ENCODE measurements at places on chromosomes 13 and 19.

DNA sequence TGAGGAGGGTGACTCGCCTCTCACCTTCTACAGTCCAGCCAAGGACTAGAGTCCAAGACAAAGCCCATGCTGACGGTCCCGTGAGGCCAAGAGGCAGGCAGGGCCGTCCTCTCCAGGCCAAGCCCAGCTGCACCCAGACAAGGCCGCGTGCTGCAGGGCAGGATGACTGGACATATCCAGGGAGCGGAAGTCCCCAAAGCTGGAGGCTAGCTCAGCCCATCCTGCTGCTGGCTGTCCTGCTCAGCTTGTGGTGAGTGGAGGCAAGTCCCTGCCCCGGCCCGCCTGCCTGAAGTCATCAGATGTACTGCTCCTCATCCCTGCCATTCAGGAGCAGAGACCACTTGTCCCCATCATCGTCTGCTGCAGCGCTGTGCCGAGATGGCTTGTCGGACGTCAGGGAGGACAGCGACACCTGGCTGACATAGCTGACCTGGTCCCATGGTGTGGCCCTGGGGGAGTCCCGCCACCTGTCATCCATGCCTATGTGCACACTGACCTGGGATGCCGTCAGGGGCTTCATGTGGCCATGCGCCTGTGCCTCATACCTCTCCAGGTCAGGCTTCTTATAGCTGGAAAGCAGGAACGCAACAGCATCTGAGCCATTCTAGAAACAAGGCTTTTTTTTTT is 72.8 kb downstream of the CCDC70 start:
- DNase-seq: no peak

- DNase-seq: no peak
These were observed 8.2 kb downstream of the LAIR1 start for GRCh38 chr19:54356444-54357056.

DNA sequence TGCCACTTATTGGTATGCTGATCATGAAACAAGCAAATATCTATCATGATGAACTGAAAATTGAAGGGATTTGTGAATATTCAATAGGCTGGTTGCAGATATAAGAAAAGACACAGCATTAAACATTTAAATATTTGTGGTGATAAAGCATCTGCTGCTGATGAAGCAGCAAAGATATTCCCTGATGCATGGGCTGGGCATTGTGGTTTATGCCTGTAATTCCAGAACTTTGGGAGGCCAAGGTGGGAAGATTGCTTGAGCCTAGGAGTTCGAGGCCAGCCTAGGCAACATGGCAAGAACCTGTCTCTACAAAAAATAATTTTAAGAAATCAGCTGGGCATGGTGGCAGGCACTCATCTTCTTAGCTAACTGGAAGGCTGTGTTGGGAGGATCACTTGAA is 54.5 kb downstream of the GPR180 start:
- DNase-seq: no peak

- no peak for DNase-seq
These were observed 66.9 kb upstream of the DIAPH3 start for GRCh38 chr13:60230593-60230992.

- no peak for DNase-seq
These were observed 47.2 kb upstream of the EPHX3 start for GRCh38 chr19:15279326-15279904.

- no peak for DNase-seq
These were observed 23.1 kb upstream of the CDC16 start for GRCh38 chr13:114211446-114212157.

DNA sequence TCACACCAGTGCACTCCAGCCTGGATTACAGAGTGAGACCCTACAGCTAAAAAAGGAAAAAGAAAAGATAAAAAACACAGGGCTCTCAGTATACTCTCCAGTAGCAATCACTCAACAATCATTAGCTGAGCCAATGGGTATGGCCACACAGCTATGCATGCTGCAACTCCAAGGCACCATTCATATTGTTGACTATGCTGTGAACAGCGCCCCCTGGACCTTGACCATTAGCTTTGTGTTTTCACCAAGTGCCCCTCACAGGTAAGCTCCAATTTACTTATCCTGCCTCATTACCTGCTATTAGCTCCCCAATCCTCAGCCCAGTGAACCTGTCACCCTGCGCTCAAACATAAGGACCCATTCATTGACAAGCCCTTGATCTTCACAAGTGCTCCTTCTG is 35.8 kb downstream of the ZIC5 start:
- DNase-seq: no peak

DNA sequence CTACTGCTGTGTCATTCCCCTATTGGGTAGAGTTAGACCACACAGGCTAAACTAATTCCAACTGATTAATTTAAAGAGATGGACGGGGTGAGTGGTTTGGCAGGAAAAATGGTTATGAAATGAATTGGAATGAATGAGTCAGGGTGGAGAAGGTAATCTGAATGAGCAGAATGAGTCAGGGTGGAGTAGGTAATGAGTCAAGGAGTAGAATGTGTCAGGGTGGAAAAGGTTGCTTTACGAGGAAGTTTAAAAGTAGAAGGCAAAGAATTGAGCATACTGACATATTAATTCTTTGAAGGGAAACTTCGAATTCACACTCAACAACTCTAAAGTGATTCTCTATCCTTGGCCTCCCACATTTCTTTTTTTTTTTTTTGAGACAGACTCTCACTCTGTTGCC is 12.7 kb upstream of the ZNF121 start:
- DNase-seq: no peak

GRCh38 chr13:67204764-67205163 is 25.4 kb downstream of the PCDH9 start:
- DNase-seq: peak; percentile 64

DNA sequence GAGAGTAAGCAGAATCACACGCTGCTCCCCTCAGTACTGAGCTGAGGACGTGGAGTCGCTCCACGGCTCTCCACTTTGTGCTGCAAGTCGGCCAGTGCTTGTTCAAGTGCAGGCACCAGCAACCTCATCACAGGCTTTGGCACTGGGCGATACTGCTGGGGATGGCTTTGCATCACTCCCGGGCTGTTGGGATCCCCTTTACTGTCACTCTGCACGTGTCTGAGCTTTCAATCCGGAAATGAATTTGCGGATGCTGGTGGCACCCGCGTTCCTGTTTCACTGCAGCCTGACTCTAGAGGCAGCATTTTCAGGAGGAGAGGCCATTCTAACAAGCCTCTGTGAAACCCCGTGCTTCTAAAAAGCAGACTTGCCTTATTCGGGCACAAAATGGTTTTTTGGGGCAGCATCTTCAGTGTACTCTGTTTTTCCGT is 19.1 kb downstream of the SMARCA4 start:
- no peak for DNase-seq

- peak; percentile 94 for DNase-seq
These were observed 259.5 kb downstream of the COL4A1 start for GRCh38 chr13:110047496-110047895.

GRCh38 chr19:56091066-56091490 is 30.0 kb downstream of the ZNF787 start:
- no peak for DNase-seq

DNA sequence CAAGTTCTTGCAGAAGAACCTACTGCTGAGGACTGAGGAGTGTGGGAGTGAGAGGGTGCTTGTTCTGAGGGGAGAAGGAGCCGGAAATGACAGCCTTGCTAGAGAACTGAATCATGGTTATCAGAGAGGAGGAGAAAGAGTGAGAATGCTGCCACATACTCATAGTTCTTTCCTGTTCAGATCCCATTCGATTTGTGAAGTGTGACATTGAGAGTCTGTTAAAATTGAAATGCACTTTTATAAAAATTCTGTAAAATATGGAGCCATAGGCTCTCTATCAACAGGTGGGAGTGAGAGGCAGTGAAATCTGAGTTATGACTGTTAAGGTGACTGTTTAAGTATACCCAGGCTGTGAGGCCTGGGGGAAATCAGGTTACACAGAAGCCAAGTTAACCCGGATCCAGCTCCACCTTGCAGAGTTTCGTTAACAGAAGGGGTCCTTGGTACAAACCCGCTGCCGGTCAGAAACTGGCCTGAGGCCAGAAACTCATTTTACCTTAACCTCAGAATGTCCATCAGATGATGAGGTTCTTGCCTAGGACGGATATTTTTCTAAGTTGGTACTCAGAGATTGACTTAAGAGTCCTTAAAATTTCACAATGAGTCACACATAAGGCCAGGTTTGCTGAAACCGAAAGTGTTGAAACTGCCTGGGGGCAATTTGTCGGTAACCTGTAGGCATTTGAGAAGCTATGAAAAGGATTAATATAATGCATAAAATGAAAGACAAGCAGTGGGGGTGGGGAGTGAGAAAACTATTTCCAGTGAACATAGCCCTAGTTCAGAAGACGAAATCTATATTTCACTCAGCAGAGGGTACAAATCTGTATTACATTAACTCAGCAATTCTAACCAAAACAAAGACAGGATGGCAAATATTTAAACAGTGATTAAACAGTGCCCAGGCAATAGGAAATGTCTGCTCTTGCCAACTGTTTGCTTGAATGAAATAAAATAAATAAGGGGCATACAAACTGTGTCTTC is 350.5 kb downstream of the KCNRG start:
- DNase-seq: peak; percentile 34

DNA sequence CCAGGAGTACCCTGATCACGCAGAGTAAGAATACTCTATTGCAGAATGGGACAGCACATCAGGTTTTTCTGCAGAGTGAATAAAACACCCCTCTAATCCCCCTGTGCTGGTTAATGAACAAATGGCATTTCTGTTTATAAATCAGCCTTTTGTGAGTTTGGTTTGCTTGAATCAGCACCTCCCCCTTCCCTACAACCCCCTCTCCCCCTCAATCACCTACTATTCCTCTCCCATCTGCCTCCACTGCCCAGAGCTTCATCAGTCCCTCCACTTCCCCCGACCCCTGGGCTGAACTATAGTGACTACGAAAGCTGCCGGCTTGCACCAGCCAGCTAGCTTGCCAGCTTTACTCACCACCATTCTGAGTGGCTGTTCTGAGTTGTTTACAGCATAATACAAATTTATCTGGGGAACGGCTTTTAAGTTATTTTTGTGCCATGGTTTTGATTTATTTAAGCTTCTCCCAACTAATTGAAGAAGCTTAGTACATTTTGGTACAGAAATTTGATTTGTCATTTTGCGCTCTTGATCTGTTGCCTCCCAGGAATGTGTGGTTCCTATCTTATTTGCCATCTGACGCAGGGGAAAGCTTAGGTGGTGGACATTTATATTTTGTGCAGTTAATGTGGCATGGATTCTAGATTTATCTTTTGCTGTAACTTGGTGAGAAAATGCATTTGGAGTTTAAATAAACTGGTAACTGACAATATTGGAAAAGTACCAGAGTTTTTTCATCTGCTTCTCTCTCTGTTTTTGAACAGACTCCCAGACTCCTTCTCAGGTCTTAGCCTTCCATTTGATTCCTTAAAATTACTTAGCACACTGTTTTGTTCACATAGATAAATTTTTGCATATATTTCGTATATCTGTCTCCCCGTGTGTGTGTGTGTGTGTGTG is 41.7 kb upstream of the WDFY2 start:
- no peak for DNase-seq

DNA sequence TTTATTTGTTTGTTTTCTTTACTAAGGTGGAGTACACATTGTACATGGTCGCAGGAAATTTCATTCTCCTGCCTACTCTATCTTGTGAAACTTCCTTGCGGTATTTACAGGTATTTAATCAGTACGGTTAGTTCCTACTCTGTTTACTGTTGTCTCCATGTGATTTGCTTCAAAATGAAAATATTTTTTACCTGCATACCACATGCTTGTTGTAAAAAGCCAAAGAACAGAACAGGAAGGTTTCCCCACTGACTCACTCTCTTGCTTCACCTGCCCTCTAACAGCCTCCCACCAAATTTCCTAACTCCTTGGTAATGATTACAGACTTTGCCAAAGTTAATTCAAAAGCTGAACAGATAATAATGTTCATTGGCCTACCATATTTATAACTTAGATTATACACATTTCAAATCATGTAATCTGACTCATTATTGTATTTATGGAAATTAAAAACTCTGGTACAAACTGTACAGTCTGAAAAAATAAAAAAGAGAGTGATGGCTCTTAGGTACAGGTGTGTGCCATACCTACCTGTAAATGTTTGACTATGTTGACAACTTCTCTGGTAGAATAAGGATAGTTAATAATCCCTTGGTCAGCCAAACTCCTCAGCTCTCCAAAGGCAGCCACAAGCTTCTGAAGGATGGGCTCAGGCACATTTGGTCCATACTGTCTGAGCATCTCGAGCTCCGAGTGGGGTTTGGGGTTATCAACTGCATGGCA is 239.9 kb downstream of the VWA8 start:
- DNase-seq: no peak

GRCh38 chr19:43606569-43607229 is 5.2 kb upstream of the SRRM5 start:
- peak; percentile 33 for DNase-seq

GRCh38 chr19:55166530-55167268 is at the start of gene DNAAF3:
Gene DNAAF3, minus strand, starts transcription at chr19:55166613. Its CDS starts 200 bp downstream, at chr19:55166413.
- peak; percentile 98 for DNase-seq

DNA sequence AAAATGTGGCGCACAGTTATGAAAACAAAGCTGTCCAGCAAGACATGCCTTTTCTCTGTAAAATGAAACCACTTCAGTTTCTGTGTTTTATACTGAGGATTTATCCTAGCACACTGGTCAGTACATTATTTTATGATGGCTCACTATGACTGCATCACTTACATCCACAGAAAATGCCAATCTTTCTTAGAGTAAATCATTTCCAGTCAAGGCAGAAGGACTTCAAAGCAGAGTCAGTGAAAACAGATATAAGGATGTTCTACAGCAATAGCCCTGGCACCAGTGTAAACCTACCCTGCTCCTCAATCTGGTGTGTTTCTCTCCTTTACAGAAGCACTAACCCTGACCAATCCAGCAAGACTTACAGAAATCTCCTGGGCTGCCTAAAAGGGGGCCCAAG is 473.5 kb downstream of the GPC6 start:
- DNase-seq: no peak

DNA sequence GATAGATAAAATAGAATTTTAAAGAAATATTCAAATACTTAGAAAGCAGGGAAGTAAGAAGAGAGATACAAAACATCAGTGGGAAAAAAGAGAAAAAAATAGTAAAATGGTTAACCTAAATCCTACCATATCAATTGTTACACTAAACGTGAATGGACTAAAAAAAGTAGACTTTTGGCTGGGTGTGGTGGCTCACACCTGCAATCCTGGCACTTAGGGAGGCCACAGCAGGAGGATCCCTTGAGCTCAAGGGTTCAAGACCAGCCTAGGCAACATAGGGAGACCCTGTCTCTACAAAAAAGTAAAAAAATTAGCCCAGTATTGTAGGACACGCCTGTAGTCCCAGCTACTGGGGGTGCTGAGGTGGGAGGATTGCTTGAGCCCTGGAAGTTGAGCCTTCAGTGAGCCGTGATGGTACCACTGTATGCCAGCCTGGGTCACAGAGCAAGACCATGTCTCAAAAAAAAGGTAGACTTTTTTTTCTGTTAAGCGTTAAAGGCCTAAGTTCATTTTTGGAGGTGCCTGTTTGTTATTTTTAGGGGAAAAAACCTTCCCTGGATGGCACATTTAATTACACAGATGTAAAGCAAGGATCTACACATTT is 29.6 kb downstream of the KLF5 start:
- no peak for DNase-seq

- DNase-seq: no peak
These were observed 13.4 kb downstream of the ZNF20 start for GRCh38 chr19:12126707-12127106.

GRCh38 chr13:73058432-73058735 is 421 bp upstream of the KLF5 start:
- no peak for DNase-seq

GRCh38 chr19:5607318-5608275 is 15.0 kb downstream of the SAFB2 start:
- no peak for DNase-seq

All from NCI-H1105 (cell line).